ENCODE measurements at places on chromosomes 6 and 20. TPM values are rescaled to one million over a fixed set of nuclear protein-coding genes. Genes with fewer than 3 reads are reported as not detected.

- no peaks in the 10 kb centered on the region for H3K4me1 ChIP-seq
- DNase-seq: no peak
- no peak overlapping the region for H3K4me3 ChIP-seq
- no peak overlapping the region for H3K27ac ChIP-seq
- no peaks in the 10 kb centered on the region for H3K36me3 ChIP-seq
Observed at GRCh38 chr20:3701061-3701998, 11.1 kb downstream of the SIGLEC1 start.

The FNDC1 gene
- not detected for polyA plus RNA-seq

DNA sequence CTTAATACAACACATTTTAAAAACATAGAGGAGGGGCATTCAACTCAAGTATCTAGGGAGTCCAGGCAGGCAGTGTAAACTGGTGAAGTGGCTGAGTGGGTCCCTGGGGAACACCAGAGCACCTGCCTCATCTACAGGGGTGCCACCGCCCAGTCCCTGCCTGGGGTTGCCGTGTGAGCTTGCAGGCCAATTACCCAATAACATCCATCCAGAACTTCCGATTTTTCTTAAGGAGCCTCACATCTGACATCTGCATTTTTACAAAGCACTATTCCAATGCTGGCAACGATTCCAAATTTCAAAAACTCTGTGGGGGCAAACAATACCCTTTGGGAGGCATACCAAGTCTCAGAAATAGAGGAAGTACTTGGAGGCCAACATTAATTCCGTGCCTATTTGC, 288.4 kb upstream of the TSHZ2 start:
- H3K36me3 ChIP-seq: no peaks in the 10 kb centered on the region
- H3K4me1 ChIP-seq: no peaks in the 10 kb centered on the region
- H3K4me3 ChIP-seq: no peak overlapping the region
- no peak for DNase-seq
- H3K27me3 ChIP-seq: peaks cover 4% of the 10 kb centered on the region

GRCh38 chr6:106988664-106989063, 14.1 kb upstream of the CD24 start:
- H3K27ac ChIP-seq: no peak overlapping the region
- H3K4me1 ChIP-seq: no peaks in the 10 kb centered on the region
- no peak overlapping the region for H3K4me3 ChIP-seq
- DNase-seq: no peak

The NCOA3 gene
- polyA plus RNA-seq: 62.8 TPM

DNA sequence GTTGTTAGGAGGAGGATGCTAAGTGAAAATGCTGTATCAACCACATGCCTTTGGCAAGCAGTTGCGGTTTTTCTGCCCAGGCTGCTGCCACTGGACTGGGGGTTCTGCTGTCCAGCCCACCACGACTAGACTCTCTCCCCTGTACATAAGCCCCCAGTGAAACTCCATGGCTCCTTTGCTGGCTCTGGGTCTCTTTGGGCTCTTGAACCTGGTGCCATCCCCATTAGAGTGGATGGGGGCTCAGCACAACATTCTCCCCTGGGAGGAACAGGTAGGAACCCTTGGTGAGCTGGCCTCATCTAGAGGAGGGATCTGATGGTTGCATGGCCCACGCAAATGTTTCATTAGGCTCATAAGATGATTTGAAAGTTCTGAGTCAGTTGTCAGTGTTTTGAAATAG, 204.8 kb upstream of the KCNG1 start:
- no peaks in the 10 kb centered on the region for H3K4me1 ChIP-seq
- H3K36me3 ChIP-seq: peaks cover 8% of the 10 kb centered on the region
- no peak overlapping the region for H3K27ac ChIP-seq
- H3K4me3 ChIP-seq: no peak overlapping the region

DNA sequence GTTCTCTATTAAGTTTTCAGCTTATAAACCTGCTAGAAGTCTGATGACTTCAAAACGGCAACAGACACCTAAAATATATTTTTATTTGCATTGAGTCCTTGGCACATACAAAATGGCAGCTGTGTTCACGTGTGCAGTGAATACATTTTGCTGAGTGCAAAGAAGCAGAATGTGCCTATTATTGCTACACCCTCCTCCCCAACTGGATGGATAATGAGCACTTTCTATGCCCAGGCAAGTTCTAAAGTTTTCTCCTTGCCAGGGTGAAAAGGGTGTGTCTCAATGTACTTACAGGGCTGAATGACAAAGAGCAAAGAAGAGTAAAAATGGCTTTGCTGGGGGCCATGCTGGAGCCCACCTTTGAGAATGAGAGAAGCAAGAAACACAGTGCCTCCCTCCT, 4.0 kb upstream of the FERMT1 start:
- DNase-seq: no peak
- no peak overlapping the region for H3K27ac ChIP-seq
- H3K27me3 ChIP-seq: peaks cover 52% of the 10 kb centered on the region
- peaks cover 9% of the 10 kb centered on the region for H3K4me1 ChIP-seq

DNA sequence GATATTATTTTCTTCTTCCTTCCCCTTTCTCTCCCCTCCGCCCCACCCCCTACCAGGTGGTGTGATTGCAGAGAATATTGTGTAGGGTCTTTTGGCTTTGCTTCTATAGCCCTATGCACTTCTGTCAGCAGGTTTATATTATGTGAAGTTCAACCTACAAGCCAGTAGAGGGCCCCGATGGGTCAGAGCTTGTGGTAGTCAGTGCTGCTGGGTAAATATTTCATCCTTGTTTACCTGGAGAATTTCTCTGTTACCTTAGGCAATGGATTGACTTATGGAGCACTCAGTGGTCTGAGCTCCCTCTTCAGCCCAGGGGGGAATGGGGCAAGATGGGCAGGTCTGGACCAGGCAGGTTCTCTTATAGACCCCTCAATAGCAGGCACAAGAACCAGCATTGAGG, 720.9 kb downstream of the GRIK2 start:
- no peak overlapping the region for H3K4me3 ChIP-seq
- no peak overlapping the region for H3K27ac ChIP-seq
- no peaks in the 10 kb centered on the region for H3K36me3 ChIP-seq

The FAM83C gene
- polyA plus RNA-seq: not detected

DNA sequence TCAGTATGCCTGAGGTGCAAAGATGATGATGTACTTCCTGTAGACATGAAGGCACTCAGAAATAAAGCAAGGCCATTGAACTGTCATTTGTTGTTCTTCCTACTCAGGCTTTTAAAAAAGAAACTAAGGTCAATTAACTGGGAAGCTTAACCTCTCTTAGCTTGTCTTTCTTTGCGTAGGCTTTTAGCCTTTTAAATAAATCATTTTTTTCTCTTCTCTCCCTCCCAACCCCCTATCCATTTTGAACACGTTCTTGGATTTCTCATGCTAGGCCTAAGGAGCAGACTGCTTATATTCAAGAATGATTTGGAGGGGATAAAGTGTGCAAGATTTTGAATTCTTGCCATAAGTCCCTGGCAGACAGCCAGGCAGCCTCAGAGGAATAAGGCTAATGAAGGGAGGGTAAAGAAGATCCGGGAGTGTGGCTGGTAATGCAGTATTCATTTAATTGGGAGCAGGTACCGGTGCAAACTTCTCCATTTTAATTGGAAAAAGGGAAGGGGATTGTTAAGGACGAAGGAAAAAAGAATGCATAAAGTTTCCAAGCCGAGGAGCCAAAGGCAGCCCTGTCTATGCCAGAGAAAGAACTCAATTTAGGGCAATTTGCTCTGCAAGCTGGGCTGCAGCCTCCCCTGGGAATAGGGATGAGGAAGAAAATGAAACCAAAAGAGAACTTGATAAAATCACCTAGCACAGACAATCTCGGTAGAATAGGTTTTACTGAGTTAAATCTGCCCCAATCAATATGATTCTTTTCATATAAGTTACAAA, 343.8 kb upstream of the MMS22L start:
- no peak overlapping the region for H3K27ac ChIP-seq
- no peaks in the 10 kb centered on the region for H3K36me3 ChIP-seq
- H3K27me3 ChIP-seq: no peaks in the 10 kb centered on the region

DNA sequence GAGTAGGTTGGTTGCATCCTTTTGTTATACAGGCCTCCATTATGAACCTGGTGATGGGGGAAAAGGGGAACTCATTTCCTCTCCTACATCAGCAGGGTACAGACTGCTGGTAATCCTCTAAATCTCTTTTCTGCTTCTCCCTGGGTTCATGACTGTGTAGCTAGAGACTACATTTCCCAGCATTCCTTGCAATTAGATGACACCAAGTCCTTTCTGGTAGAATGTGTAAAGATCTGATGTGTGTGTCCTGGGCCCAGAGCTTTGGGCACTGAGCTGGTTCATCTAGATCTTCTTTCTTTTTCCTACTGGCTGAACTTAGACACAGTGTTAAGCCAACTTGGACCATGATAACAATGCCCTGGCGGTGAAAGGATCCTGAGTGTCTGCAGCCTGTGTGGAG, 104.7 kb upstream of the IFNGR1 start:
- no peaks in the 10 kb centered on the region for H3K4me1 ChIP-seq
- no peaks in the 10 kb centered on the region for H3K36me3 ChIP-seq
- H3K27me3 ChIP-seq: no peaks in the 10 kb centered on the region
- H3K4me3 ChIP-seq: no peak overlapping the region
- DNase-seq: no peak

The FRMD1 gene
- not detected for polyA plus RNA-seq

Measured in naive B cell (primary cell).